ENCODE measurements at places on chromosomes 2 and 18. TPM values are rescaled to one million over a fixed set of nuclear protein-coding genes. Genes with fewer than 3 reads are reported as not detected.

Gene DLX2
- 0.26 TPM for total RNA-seq

Gene FBXO15
- total RNA-seq: 1.2 TPM

Gene RNASEH1
- 27.8 TPM for total RNA-seq

Gene B3GNT7
- total RNA-seq: not detected

Gene CHST9
- total RNA-seq: not detected

Gene CFAP53
- total RNA-seq: 0.38 TPM

Gene TMX3
- 67.1 TPM for total RNA-seq

Gene REG3G
- not detected for total RNA-seq

Gene SEMA4C
- 23.8 TPM for total RNA-seq

Gene RALB
- 72.1 TPM for total RNA-seq

Gene CSRNP3
- total RNA-seq: not detected

Gene FHOD3
- not detected for total RNA-seq

Gene SERPINB12
- not detected for total RNA-seq

Gene ABCA12
- not detected for total RNA-seq

Gene RGPD3
- 0.21 TPM for total RNA-seq

Gene VSNL1
- not detected for total RNA-seq

Gene ACTG2
- total RNA-seq: not detected

Gene SMYD1
- total RNA-seq: not detected

Gene UGT1A5
- total RNA-seq: not detected

Gene MDH1B
- total RNA-seq: 0.12 TPM

Gene ASAP2
- total RNA-seq: 0.83 TPM

Gene SPATA3
- not detected for total RNA-seq

Gene MAP3K19
- total RNA-seq: not detected

Gene ADAM17
- total RNA-seq: 25.6 TPM

Gene MAP2
- not detected for total RNA-seq

Gene CABYR
- 1.3 TPM for total RNA-seq

Gene TRIB2
- total RNA-seq: 4.0 TPM

Gene OTOS
- total RNA-seq: not detected
